MM.1S (cell line): ENCODE measurements at places on chromosomes 4 and X.

DNA sequence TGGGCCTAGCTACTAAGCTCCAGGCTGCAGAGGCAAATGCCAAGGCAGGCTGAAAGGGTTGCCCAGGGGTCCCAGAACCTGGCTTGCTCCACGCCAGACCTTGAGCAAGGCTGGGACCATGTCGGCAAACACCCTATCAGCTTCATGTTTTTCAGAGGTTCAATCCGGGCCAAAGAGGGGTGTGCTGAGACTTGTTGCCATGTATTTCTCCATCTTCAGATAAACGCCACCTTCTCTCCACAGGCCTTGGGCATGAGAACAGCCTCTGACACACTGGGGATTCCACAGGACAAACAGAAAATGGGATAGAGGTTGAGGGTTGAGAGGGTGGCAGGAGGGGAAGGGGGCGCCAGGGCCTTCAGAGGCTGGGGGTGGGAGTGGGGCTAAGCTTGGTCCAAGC lies 8.6 kb downstream of the PJA1 start:
- no peak for DNase-seq

GRCh38 chr4:98573791-98574190 lies 84.6 kb downstream of the TSPAN5 start:
- no peak for DNase-seq

GRCh38 chr4:14615671-14616070 lies 386.6 kb upstream of the CPEB2 start:
- DNase-seq: no peak

- no peak for DNase-seq
These were observed 411.9 kb downstream of the TRIML1 start for GRCh38 chr4:188551156-188551555.

GRCh38 chr4:82614838-82615449 lies 53.2 kb upstream of the TMEM150C start:
- DNase-seq: no peak

DNA sequence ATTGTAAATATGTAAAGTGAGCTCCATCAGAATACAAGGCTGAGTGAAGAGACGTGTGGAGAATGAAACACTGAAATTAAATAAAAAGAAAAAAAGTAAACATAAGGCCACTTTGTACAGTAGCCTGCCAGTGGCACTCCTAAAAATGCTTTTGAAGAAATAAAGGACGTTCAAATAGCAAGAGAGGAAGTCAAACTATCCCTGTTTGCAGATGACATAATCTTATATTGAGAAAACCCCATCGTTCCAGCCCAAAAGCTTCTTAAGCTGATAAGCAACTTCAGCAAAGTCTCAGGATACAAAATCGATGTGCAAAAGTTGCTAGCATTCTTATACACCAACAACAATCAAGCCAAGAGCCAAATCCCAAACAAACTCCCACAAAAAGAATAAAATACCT lies 24.2 kb downstream of the RASSF6 start:
- no peak for DNase-seq

DNA sequence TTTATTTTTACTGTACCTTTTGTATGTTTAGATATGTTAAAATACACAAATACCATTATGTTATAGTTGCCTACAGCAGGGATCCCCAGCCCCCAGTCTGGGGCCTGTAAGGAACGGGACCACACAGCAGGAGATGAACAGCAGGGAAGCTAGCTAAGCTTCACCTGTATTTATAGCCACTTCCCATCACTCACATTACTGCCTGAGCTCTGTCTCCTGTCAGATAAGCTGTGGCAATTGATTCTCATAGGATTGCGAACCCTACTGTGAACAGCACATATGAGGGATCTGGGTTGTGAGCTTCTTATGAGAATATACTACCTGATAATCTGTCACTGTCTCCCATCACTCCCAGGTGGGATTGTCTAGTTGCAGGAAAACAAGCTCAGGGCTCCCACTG lies 73.9 kb downstream of the BMPR1B start:
- DNase-seq: no peak

- no peak for DNase-seq
These were observed 229.9 kb downstream of the COL25A1 start for GRCh38 chr4:109072595-109072994.

GRCh38 chrX:65697211-65697641 lies 29.8 kb downstream of the MSN start:
- DNase-seq: no peak

DNA sequence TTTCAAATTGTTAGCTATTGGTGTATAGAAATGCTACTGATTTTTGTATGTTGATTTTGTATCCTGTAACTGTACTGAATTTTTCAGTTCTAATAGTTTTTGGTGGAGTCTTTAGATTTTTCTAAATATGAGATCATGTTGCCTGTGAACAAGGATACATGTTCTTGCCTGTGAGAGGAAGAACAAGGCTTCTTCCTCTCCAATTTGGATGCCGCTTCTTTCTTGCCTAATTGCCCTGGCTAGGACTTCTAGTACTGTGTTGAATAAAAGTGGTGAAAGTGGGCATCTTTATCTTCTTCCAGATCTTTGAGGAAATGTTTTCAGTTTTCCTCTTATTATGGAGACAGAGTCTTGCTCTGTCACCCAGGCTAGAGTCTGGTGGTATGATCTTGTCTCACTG lies 16.2 kb upstream of the NAP1L5 start:
- no peak for DNase-seq

- no peak for DNase-seq
These were observed 146.7 kb downstream of the PJA1 start for GRCh38 chrX:69018416-69019072.

GRCh38 chr4:146472404-146472803 lies 49.3 kb downstream of the SLC10A7 start:
- no peak for DNase-seq

- DNase-seq: no peak
These were observed 74.4 kb upstream of the DDX3X start for GRCh38 chrX:41259516-41259915.

DNA sequence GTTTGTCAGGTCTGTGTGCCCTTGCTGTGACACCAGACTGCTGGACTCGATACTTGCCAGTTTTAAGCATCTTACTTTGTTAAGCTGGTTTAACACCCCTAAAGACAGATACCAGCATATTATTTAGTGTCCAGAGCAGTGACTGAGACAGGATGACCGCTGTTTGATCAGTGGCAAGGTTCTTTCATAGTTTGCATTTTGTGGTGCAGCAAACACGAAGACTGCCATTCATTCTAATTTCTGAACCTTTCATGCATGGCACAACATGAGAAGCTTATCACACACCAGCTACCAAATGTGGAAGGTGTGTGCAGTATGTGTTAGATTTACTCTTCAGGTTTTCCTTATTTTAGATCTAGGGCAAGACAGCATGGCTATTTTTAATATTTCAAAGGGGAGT lies 28.2 kb downstream of the JADE1 start:
- no peak for DNase-seq

- no peak for DNase-seq
These were observed 23.9 kb upstream of the ANOS1 start for GRCh38 chrX:8755813-8756212.

DNA sequence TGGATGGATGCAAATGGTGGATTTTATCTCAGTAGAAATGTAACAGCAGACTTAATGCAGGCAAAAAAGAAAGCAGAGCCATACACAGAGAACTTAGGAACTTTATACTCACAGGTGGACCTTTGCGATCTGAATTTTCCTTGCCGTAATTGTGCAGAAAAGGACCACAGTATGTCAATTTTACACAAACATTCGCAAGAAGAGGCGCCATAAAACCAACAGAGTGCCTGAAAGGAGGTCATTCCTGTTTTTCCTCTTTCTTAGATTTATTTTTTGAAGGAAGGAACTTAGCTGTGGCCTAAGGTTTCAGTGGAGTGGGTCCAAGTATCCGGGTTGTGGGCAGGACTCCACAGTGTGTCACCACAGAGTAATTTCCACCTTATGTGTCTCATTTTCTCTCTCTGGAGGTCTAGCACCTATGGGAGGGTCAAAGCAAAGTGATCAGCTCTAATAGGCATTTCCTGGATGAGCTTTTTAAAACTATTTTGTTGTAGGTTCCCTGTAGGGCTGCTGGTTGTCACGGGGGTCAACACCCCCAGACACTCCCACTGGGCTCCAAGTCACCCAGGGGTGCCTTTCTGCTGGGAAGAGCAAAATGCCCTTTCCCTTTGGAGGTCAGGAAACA lies 24.7 kb upstream of the PBDC1 start:
- DNase-seq: peak; percentile 16
